ENCODE measurements at places on chromosomes 1 and 21.

DNA sequence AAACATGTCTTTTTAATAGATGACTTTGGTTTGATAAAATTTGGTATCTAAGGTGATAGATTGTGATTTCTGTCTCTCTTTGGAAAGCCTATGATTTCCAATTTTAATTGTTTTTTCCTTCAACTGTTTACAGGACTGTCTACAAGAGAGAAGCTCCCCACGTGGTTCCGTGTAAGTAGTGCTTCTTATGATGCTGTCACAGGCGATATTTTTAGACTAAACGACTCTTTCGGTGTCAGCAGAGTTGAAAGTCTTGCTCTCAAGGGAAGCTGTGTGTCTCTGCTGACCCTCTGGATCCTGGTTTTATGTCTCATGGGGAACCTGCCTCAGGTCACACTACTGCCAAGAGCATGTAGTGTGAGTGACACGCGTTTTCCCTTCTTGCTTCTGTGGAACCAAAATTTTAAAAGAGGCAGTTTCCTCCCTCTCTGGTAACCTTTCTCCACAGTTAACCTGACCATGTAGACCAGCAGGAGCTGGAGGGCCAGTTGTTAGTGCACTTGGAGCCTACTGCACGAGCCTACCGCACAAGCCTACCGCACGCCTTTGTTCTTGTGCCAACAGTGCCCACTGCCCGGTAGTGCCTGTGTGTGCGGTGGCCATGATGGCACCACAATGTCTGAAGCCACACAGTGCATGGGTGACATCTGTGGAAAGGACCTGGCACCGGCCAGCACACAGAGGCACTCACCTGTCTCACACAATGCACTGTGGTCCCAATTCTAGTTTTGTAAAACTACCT is 91.9 kb downstream of the PCBP3 start:
- no peak for DNase-seq

- DNase-seq = no peak
Observed at GRCh38 chr1:232180779-232181136, 449.2 kb downstream of the SIPA1L2 start.

- DNase-seq = no peak
Observed at GRCh38 chr21:42486072-42486471, 10.0 kb downstream of the RSPH1 start.

- DNase-seq = no peak
Observed at GRCh38 chr1:29706936-29707335, 470.6 kb downstream of the PTPRU start.

GRCh38 chr1:8815582-8816151 is 1.8 kb downstream of the RERE start:
- peak; percentile 38 for DNase-seq

- no peak for DNase-seq
Observed at GRCh38 chr1:168498159-168498631, 45.6 kb downstream of the XCL2 start.

- DNase-seq = no peak
Observed at GRCh38 chr1:8378178-8378577, 60.3 kb downstream of the SLC45A1 start.

DNA sequence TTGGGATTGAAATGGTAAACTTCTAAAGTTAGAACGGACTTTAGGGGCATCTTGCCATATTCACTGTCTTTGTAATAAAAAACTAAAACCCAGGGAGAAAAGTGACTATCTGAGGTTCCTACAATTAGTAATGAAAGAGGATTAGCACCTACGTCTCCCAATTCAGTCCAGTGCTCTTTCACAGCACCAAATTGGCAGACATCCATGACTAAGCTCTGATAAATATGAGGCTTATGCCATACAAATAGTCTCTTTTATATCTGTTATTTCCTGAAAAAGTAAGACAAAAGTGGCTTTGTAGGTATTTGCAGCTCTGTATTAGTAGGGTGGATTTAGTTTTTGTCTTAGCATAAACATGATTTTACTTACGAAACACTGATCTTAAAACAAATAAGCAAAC is 315.0 kb upstream of the NRIP1 start:
- no peak for DNase-seq

- DNase-seq = no peak
Observed at GRCh38 chr1:8406011-8406410, 88.1 kb downstream of the SLC45A1 start.
